ENCODE measurements at places on chromosomes 12 and 14.

GRCh38 chr14:78997811-78998210 is 827.6 kb downstream of the NRXN3 start:
- no peak for DNase-seq

DNA sequence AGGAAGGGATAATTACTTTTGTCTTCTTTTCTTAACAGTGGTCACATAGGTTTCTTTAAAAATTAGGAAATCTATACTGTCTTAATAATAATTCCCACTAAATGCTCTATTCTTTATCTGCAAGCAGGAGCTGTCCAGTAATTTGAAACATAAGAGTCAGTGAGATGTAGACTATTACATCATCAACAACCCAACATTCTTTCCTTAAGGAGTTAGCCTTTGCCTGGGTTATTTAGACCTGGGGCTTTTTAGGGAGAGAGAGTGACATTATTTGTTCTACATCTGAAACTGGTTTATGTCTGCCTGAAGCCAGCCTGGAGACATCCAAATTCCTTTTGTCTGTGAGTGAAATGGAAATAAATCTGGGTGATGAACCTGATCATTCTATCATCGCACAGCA is 294.4 kb downstream of the TMTC2 start:
- no peak for DNase-seq

GRCh38 chr12:132150780-132151144 is 6.5 kb downstream of the NOC4L start:
- no peak for DNase-seq

DNA sequence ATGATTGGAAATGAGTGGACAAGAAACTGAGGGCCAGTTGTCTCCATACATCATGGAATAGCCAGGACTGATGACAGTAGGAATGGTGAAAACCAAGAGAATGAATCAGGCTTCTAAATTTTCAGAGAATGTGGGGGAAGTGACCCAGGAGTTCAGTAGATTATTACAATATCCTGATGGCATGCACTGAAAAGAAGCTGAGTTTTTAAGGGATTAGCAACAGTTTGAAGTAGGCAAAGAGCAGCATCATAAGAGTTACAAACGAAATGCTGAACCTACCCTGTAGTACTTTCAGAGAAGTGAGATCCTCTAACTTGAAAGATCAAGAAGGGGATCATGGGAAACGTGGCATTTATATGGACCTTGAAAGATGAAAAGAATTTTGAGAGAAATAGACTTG is 13.2 kb downstream of the SLC2A14 start:
- no peak for DNase-seq

- no peak for DNase-seq
These were observed 71.1 kb upstream of the SYT1 start for GRCh38 chr12:78793491-78793890.

- no peak for DNase-seq
These were observed 369 bp downstream of the DEPDC4 start for GRCh38 chr12:100266585-100266834.

DNA sequence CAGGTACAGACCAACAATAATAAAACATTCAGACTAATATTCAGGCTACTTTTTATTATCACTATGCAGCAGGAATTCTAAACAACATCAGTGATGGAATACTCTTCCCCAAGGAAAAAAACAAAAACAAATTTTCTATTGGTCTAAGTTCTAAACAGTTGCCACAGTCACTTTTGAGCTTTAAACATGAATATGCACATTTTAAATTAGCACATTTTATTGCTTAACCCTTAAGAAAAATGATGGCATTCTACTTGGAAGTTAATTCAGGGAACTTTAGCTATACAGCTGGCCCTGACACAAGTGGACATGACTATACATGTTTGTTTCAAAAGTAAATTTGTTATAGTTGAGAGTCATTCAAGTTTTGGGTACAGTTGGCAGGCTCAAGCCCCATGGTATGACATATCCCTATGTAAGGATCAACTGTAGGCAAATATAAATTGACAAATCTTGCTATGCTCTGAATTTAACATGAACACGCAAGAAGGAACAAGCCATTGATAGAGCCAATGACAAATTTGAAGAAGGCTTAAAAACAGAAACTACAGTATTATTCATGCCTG is 224.3 kb upstream of the AMIGO2 start:
- no peak for DNase-seq

- DNase-seq = no peak
These were observed 1.9 kb downstream of the TTLL5 start for GRCh38 chr14:75662966-75663365.

DNA sequence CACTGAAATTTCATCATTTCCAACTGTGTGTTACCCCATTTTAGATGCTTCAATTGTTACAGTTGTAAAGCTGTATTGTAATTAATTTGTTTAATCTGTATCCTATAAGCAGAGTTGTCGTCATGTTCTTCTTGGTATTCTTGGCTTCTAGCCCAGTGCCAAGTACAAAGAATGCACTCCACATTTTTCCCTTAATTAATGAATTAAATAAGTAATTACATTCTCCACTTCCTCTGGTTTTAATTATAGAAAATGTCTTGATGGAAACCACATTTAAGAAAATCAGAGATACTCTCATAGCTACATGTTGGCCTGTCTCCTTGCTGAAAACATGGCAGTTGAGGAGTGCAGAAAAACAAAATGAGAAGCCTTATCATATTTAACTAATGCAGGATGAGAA is 746 bp downstream of the DNAI7 start:
- no peak for DNase-seq

DNA sequence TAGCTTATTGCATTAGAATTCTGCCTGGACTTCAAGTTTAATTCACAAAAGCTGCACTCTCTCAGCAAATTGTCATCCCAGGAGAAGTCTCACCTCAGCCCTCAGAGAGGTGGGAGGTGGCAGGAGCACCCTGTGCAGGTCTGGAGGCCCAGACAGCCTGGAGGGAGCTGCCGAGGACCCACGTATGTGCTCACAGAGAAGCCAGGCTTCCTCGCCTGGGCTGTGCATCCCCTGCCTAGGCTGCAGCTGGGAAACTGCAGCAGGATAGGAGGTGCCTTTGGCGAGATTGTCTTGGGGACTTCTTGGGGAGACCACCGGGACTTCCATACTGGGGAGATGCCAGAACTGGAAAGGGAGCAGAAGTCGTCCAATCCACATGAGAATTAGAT is 8.8 kb downstream of the CPNE6 start:
- DNase-seq = no peak

DNA sequence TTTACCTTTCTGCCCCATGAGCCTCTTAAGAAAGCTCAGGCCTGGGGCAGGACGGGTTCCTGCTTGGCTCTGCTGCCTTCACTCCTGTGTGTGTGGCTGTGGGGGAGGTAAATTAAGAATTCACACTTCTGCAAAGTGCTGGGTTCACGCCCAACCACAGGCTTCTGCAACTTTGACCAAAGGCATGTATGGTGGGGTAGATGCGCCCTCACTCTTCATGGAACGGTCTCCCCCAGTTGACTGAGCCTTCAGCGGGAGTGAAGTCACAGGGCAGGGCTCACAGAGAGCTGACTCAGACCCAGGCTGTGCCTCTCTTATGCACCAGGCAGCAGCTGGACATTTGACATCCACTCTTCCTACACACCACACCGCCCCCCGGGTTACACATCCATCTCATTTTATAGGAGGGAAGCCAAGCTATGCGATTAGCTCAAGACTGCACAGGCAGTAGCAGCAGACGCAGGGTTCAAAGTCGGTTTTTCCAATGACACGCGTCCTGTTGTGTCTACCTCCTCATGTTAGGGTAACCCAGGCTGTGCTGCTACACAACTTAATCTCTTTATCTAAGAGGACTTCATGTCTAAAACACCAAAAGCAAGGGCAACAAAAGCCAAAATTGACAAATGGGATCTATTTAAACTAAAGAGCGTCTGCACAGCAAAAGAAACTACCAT is 15.4 kb upstream of the BCL11B start:
- no peak for DNase-seq

DNA sequence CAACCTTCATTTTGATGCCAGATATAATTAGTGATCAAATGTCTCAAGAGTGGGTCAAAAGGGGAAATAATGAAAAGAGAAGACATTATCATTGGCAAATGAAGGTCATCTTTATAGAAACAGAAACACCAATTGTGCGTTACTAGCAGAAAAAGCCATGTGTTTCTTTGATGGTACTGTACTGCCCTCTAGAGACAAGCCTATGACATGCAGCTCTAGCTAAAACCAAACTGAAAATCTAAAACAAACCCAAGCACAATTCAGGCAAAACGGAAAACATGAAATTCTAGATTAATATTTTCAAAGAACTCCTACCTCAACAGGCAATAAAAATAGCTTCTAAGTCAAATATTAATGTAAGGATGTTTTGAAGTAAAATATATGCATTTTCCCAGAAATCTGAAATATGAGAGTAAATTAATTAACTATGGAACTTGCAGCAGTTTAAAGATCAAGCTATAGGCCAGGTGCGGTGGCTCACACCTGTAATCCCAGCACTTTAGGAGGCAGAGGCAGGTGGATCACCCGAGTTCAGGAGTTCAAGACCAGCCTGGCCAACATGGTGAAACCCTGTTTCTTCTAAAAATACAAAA is 115.4 kb downstream of the KLHL28 start:
- DNase-seq = peak; percentile 12

- no peak for DNase-seq
These were observed 92.5 kb downstream of the DENND5B start for GRCh38 chr12:31498424-31498823.

GRCh38 chr12:59929110-59929509 is 333.3 kb downstream of the SLC16A7 start:
- DNase-seq = no peak

DNA sequence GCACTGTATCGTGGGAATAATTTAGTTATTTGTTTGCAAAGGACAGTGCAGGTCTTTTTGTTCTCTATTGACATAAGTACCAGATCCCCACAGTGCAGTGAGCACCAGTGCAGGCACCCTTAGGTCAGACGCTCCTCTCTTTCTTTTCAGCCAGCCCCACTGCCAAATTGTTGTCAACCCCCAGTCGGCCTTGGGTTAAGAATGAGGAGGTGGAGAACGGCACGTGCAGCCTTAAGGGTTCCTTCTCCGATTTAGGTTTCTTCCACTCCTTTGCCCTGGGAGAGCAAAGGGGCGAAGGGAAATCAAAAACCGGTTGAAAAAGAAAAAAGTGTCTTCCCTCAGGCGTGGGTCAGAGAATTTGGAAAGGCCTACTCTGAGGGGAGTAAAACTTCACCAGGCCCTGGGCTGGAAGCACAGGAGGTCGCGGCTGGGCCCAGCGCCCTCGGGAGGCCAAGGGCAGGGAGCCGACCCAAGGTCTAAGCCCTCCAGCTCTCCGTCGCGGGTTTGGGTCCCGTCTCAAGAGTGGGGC is 4.3 kb downstream of the PAX9 start:
- no peak for DNase-seq

DNA sequence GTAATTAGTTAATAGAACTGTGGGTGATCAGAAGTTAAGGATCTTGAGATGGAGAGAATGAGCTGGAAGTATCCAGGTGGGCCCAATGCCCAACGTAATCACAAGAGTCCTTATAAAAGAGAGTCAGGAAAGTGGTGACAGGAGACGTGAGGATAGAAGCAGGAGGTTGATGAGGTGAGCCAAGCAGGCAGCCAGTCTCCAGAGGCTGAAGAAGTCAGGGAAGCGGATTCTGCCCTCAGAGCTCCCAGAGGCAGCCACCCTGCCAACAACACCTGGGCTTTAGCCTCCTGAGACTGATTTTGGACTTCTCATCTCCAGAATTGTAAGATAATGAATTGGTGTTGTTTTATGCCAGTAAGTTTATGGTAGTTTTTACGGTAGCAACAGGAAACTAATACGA is 10.1 kb upstream of the SAV1 start:
- no peak for DNase-seq

DNA sequence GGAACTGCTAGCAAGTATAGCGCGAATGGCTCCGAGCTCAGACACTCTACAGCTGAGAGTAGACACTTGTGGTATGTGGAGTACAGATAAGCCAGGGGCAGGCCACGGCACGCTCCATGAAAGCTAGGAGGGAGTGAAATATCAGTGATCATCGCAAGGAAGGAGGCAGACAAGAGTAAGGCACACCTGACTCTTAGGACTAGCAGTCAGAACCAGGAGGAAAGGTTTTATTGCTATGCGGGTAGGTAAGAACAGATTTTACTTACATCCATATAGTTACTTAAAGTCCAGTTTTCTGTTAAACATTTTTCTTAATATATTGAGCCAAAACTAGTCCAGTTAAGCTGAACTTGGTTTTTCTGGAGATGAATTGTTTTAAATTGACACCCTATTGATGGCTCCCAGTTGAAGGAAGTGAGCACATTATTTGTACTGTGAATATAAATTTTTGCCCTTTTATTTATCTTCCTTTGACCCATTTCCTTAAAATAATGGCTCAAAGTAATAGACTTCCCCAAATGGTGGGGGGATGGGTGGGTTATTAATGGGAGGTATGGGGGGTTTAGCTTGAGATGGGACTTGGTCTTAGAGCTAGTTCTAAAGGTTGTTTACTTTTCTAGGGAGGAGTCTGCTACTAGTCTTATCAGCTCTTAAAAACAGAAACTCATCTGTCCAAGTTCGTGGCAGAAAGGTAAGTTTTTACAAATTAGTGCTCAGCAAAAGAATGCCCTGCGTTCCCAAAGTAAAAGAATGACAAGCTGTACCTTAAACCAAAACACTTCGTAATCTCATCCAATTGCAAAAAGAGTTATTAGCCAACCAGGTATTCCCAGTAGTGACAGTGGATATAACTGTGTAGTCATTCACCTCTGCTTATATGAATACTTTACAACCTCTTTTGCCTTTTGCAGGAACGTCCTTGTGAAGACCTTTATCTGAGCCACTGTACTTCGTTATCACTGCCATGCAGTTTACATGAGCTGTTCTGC is 5.8 kb downstream of the HNRNPA1 start:
- peak; percentile 26 for DNase-seq

DNA sequence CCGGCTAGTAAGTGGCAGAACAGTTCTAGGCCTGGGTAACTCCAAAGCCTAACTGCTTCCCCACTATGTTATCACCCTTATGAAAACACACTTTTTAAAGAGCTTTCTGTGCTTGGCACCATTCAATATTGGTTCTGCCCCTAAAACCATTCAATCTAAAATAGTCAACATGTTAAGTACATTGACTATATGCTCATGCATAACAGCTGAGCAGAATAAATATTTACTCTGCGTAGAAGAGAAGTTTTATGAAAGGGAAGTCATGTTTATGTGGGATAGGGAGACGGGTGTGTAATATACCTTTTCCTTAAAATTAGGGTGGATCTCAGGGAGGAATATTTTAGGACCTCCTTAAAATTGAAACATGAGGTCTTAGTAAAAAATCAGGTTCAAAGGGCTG is 80.5 kb downstream of the SAMD4A start:
- DNase-seq = no peak

GRCh38 chr12:100404769-100405407 is 48.0 kb downstream of the SLC17A8 start:
- peak; percentile 53 for DNase-seq

- no peak for DNase-seq
These were observed 53.3 kb downstream of the ACACB start for GRCh38 chr12:109169686-109170085.

DNA sequence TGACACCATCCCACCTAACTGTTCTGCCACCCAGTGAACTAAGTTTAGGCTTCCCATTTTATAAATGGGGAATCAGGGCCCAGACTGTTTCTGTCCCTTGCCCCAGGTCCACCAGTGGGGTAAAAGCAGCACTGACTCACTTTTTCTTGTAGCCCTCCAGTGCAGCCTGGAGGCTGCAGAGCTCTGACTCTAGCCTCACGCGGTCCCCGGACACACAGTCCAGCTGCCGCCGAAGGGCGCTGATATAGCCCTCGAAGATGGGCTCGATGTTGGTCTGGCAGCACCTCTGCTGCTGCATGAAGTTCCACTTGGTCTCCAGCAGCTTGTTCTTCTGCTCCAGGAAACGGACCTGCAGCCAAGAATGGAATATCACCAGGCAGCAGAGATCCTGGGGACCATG is 2.6 kb downstream of the KRT82 start:
- no peak for DNase-seq

GRCh38 chr14:71651228-71651627 is 281.0 kb upstream of the RGS6 start:
- DNase-seq = no peak

Data from DND-41 (cell line).